ENCODE measurements at places on chromosomes 6 and 20. TPM values are rescaled to one million over a fixed set of nuclear protein-coding genes. Genes with fewer than 3 reads are reported as not detected.

The NOL4L gene
- 21.5 TPM for total RNA-seq

The HNF4A gene
- total RNA-seq = 0.51 TPM

The DEFB124 gene
- total RNA-seq = 1.7 TPM

The GNAS-AS1 gene
- 0.42 TPM for total RNA-seq

The RIPOR3 gene
- total RNA-seq = 19.7 TPM

The PTK6 gene
- total RNA-seq = 0.10 TPM

The YWHAB gene
- 182 TPM for total RNA-seq

The MKKS gene
- 14.4 TPM for total RNA-seq

The ETV7 gene
- total RNA-seq = 0.29 TPM

The PYGB gene
- 121 TPM for total RNA-seq

The PHACTR1 gene
- 10.8 TPM for total RNA-seq

The VIP gene
- 0.48 TPM for total RNA-seq

The TENT5A gene
- 15.2 TPM for total RNA-seq

The SAMHD1 gene
- total RNA-seq = 280 TPM

The GABRR2 gene
- 2.2 TPM for total RNA-seq

The OPN5 gene
- total RNA-seq = not detected

The ZKSCAN4 gene
- 2.7 TPM for total RNA-seq

The OR2B6 gene
- total RNA-seq = not detected

The APCDD1L gene
- not detected for total RNA-seq

All from mesenteric fat pad (tissue), 1 donor.